ENCODE measurements at places on chromosomes 2 and 18. TPM values are rescaled to one million over a fixed set of nuclear protein-coding genes. Genes with fewer than 3 reads are reported as not detected.
A peak's percentile ranks its signal among the peaks of the same experiment; 100 is the strongest.

GRCh38 chr2:42367835-42368234 is 6.8 kb upstream of the COX7A2L start:
- no peak for DNase-seq

GRCh38 chr2:8525582-8526402 is 156.1 kb upstream of the ID2 start:
- DNase-seq: peak; percentile 83

- no peak for DNase-seq
Measured at GRCh38 chr2:42186945-42187632, 17.9 kb downstream of the EML4 start.

DNA sequence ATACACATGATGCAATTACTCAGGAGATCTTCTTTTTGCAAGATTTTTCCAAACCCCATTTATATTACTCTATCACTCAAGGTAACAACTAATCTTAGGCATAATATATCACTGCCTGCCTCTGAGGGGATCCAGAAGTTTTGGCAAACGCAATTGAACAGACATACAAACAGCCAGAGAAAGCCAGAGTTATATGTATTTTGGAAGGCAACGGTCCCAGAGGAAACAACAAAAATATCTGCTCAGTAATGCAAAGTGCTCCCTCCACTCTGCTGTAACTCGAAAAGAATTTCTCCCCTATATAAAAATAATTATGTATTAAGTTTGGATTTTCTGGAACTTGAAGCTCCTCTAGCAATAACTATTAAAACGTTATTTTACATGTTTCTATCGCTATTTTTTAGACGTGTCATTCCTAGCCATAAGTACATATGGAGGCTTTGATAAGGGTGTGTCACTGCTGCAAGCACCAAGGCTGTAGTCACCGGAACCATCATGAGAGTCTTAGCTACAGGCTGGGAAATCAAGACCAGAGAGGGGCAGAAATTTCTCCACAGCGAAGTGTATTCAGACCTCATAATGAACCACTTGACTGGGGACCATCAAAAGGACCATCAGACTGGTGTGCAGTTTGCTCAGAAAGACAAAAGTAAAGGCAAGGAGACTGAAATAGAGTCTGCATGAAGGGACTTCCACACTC is 3.7 kb upstream of the GKN1 start:
- DNase-seq: no peak

DNA sequence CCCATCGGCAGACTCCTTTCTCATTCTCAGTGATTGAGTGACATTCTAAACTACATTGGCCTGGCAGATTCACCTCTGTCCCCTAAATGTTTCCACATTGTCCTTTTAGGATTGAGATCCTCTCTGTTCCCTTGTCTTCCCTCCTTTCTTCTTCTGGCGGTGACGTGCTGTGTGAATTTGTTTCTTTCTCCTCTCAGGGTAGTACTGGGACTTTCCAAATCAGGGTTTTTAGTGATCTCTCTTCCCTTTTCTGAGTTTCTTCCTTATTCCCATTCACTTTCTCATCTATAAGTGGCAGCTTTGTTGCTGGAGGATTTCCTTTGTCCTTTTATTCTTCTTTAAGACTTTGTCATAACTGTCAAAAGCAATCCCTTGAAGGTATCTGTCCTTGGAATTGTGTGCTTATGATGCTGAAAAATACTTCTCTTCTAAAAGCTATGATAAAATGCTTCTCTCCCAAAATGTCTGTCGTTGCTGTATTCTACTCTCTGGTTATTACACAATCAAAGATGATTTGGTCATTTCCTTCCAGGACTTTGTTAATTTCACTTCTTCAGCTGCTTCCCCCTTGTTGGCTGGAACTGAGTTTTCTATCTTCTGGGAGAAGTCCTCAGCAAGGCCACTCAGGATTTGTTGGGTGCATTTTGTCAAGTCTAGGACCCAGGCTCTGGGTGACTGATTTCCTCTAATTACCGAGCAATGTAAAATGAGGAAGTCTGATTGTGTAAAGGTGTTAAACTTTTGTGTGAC is 4.9 kb upstream of the IL1B start:
- no peak for DNase-seq

GRCh38 chr18:25896178-25896780 is 194.1 kb downstream of the SS18 start:
- peak; percentile 42 for DNase-seq

DNA sequence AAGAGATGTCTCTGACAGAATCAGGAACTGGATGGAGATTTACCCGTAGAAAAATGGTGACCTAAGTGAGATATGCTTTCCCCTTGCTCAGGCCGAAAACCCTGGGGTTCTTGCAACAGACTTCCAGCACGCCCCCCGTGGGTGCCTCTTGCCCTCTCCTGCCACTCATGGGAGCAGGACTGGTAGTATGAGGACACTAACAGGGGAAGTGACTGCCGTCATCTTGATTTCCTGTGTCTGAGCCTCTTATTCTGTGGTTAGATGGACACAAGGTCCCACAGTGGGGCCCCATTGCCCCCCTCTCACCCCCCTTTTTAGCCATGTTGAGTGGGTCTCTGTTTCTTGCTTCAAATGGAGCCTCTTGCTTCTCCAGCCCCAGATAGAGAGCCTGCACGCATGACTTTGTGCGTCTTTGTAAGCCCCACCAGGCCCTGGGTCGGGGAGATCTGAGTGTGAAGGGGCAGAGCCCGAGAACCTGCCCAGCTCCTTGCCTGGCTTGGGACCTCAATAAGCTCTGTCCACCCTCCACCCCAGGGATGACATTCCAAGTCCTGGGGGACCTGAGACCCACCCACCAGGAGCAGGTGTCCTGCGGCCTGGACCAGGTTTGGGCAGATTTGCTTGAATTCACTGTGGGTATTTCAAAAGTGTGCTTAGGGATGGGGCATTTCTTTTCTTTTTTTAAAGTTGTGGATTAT is 12.6 kb downstream of the GNLY start:
- no peak for DNase-seq

GRCh38 chr2:176582990-176583481 is 313.8 kb downstream of the MTX2 start:
- peak; percentile 89 for DNase-seq

GRCh38 chr2:164015328-164016123 is 279.7 kb upstream of the FIGN start:
- DNase-seq: no peak

DNA sequence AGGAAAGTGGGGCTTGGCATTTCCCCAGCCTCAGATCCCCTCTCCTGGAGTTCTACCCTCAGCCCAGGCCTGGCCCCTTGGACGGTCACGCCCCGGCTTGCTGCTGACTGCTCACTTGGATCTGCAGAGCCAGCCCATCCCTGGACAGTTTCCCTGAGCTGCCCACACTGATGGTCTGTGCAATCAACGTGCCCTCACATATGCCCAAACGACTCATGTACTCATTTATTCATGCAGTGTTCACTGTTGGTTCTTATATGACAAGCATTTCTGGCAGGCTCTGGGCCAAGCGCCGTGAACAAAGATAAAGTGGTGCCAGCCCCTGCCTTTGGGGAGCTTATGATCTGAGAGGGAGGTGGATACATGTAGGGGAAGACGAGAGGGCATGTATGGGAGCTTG is 20.3 kb upstream of the GLI2 start:
- no peak for DNase-seq

GRCh38 chr2:143162123-143162837 is 33.1 kb downstream of the ARHGAP15 start:
- peak; percentile 56 for DNase-seq

GRCh38 chr2:104547221-104547620 is 306.7 kb upstream of the POU3F3 start:
- no peak for DNase-seq

- DNase-seq: peak; percentile 89
Measured at GRCh38 chr2:190528521-190529001, 6.0 kb downstream of the NEMP2 start.

DNA sequence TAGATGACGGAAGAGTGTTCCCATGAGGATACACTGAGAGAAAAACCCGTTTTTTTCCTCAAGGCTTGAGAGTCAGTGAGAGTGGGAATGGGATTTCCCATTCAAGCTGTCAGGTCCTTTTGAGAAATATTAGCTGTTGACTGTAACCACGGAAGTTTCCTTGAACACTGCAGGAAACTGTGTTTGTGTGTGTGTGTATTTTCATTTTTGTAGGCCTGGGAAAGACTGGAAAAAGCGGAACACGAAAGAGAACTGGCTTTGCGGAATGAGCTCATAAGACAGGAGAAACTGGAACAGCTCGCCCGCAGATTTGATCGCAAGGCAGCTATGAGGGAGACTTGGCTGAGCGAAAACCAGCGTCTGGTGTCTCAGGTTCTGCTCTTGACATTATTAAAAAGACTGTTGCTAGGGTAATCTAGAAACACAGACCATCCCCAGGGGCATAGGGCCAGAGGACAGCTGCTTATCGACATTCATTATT is 98.8 kb upstream of the EML6 start:
- no peak for DNase-seq

DNA sequence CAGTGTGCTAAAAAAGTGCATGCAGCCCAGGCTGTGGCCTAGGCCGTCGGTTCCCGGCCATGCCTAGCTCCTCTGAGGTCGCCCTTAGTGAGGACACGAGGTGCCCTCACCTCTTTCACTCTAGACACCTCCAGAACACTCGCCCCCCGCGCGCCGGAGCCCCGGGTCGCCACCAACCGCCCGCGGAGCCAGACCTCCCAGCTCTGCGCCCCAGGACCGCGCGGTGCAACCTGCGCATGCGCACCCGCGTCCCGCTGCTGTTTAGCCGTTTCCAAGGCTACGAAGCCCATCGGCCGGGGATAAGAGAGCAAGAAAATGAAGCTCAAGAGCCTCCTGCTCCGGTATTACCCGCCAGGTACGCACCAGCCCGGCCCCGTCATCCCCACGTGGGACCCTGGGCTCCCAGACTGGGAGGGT is at the start of gene DAW1:
DAW1 (plus strand) TSS at position 257 of the 417 bp plus-strand sequence; CDS start at position 316, 59 bp downstream.
- no peak for DNase-seq

- peak; percentile 6 for DNase-seq
Measured at GRCh38 chr2:44902217-44903137, 39.0 kb upstream of the SIX3 start.

DNA sequence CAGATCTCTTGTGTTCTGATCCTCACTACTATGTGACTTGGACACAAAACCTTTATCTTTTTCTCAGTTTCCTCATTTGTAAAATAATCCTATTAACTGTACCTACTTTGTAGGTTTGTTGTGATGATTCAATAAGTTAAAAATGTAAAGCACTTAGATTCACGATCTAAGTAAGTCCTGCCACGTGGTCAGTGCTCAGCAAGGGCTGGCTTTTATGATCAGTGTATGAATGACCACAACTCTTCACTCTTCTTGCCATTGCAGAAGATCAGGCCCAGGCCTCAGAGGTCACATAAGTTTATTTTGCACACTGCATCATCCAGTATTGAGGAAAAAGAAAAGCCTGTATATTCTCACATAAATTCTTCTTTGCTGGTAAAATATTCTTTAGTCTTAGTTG is 1192.5 kb upstream of the ACVR2A start:
- DNase-seq: no peak

- no peak for DNase-seq
Measured at GRCh38 chr2:77156599-77156998, 365.6 kb downstream of the LRRTM4 start.

- DNase-seq: no peak
Measured at GRCh38 chr2:85247610-85248009, 80.2 kb downstream of the TGOLN2 start.

DNA sequence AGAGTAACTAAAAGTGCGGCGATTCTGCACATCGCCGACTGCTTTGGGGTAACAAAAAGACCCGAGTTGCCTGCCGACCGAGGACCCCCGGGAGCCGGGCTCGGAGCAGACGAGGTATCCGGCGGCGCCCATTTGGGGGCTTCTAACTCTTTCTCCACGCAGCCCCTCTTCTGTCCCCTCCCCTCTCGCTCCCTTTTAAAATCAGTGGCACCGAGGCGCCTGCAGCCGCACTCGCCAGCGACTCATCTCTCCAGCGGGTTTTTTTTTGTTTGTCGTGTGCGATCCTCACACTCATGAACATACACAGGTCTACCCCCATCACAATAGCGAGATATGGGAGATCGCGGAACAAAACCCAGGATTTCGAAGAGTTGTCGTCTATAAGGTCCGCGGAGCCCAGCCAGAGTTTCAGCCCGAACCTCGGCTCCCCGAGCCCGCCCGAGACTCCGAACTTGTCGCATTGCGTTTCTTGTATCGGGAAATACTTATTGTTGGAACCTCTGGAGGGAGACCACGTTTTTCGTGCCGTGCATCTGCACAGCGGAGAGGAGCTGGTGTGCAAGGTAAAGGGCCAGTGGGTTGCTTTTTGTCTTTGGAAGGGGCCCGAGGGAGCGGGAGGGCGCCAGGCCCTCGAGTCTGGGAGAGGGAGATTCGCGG is 1.4 kb downstream of the TRIB2 start:
- peak; percentile 60 for DNase-seq

GRCh38 chr18:22347606-22348511 is 69.9 kb downstream of the CTAGE1 start:
- DNase-seq: no peak

- no peak for DNase-seq
Measured at GRCh38 chr2:12705742-12706141, 11.0 kb upstream of the TRIB2 start.

DNA sequence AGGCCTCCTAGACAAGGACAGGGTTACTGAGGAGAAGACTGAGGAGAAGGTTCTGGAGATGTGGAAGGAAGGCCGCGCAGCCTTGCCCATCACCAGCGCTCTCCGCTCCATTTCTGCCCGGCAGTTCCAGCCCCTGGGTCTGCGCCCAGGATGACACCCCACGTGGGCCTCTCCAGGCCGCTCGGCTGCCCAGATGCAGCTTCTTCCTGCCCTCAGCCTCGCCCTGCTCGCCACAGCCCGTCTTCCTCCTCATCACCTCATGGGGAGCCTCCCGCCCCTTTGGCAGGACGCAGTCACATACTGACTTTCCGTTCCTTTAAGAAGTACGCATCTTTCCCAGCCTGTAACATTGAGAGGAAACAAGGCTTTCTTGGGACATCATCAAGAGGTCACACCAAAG is 37.1 kb downstream of the SNTG2 start:
- no peak for DNase-seq

The PRLH gene
- total RNA-seq: not detected

The RGPD4 gene
- 0.14 TPM for total RNA-seq

The UPP2 gene
- not detected for total RNA-seq

The RAX gene
- total RNA-seq: not detected

The NPC1 gene
- total RNA-seq: 60.4 TPM

The MRPS9 gene
- 40.0 TPM for total RNA-seq

The ZNF513 gene
- 14.8 TPM for total RNA-seq

Measured in MCF 10A (cell line).